BJ (cell line): ENCODE measurements at places on chromosomes 4 and X.

- no peak for DNase-seq
Observed at GRCh38 chr4:53011259-53011905, 149.3 kb downstream of the RASL11B start.

GRCh38 chr4:106450249-106450648 lies 81.7 kb upstream of the GIMD1 start:
- no peak for DNase-seq

GRCh38 chrX:104118765-104119164 lies 6.4 kb downstream of the ZCCHC18 start:
- DNase-seq, result no peak

DNA sequence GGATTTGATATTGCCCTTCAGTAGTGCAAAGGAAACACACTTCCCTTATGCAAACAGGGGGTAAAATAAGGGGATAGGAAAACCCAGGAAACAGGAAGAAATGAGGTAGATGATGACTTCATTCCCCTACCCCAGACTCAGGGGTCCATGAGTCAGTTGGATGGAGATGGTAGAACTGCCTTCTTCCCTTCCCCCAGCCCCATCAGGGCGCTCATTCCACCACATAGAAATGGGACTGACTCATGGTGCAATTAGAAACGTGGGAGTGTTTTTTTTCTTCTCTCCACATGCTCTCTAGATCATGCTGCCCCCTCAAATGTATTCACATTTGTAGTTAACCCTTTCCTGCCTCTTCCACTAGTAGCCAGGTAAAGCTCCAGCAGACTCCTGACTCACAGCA lies 23.1 kb upstream of the ARMCX2 start:
- no peak for DNase-seq
